ENCODE measurements at places on chromosomes 11 and 22. TPM values are rescaled to one million over a fixed set of nuclear protein-coding genes. Genes with fewer than 3 reads are reported as not detected.
A peak's percentile ranks its signal among the peaks of the same experiment; 100 is the strongest.

DNA sequence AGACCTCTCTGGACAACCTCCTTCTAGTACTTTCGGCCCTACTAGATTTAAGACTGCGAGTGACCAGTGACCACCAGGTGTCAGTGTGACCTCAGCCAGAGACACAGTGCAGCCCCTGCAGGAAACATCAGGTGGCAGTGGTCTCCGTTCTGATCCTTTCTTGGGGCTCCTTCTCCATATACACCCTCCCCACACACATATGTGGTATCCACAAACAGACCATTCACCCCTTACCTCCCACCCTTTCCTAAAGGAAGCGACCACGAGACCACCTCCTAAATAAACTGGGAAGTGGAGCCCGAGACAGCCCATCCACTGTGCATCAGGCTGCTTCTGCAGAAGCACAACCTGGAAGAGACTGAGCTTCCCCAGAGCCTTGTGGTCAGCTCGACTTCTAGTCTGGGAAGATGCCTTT lies 38.5 kb upstream of the CYP2D6 start:
- DNase-seq: peak; percentile 79

GRCh38 chr22:23164091-23164490 lies 16.2 kb upstream of the BCR start:
- no peak for DNase-seq

GRCh38 chr11:116397602-116398084 lies 375.1 kb downstream of the BUD13 start:
- no peak for DNase-seq

- no peak for DNase-seq
Observed at GRCh38 chr11:115349335-115350017, 154.7 kb downstream of the CADM1 start.

DNA sequence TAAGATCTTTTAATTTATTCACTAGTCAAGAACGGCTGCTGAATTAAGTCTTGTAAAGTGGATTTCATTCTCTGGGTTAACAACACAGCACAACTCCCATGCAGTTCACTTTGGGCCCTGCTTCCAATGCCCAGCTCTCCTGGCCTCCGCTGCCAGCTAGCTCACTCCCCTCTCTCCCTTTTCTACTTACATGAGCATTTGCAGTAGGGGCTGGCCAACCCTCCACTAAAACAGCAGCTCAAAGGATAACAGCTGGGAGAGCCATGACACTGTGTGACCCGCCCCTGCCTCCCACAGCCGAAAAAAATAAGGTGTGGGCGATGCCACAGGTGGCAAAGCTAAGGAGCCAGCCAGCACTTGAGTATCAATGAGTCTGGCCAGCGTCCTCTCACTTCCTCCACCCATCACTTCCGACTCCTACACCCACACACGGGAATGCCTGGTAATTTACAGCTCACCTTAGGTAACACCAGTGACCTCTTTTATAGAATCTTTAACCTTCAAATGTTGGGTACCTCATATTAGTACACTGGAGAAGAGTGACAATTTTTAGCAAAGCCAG lies 56.8 kb downstream of the DGCR2 start:
- no peak for DNase-seq

DNA sequence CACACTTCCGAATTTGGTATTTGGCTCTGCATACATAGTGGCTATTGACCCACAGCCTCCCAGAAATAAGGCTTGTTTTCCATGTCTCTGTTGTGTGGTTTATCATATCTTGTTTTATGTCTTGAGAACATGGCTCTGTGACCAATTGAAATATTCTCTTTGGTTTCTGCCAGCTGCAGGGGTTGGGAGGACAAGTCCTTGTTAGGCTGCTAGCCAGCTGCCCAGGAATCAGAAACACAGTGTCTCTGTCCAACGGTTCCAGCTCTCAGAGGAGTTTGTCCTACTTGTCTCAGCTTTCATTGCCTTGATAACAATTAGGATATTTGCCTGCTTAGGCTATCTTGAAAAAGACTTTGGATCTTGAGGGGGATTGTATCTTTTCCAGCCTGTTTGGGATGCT lies 6.0 kb upstream of the SLC7A4 start:
- DNase-seq: no peak

Gene OR5T1
- not detected for total RNA-seq

Gene GSTT2B
- total RNA-seq: not detected

Gene TST
- total RNA-seq: 5.9 TPM

Gene DNAJB7
- total RNA-seq: not detected

Measured in B cell (primary cell).